IMR-90 (cell line): ENCODE measurements at places on chromosomes 4 and X. TPM values are rescaled to one million over a fixed set of nuclear protein-coding genes. Genes with fewer than 3 reads are reported as not detected.

DNA sequence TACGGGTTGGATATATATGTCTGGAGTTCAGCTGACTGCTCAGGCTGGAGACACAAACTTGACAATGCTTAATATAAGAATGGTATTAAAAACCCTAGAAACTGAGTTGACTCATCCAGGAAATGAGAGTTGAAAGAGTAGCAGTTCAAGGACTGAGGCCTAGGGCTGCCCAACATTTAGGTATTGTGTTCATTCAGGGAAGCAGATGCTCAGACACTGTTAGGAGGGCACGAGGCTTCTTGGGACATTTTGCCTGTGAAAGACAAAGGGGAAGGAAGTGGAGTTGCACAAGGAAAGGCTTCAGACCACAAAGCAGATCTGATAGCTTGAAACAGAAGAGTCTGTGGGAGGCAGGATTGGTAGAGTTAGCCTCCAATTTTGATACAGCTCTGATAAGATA lies 52.0 kb upstream of the HS3ST1 start:
- no peaks in the 10 kb centered on the region for H3K36me3 ChIP-seq
- H3K27me3 ChIP-seq: no peaks in the 10 kb centered on the region
- H3K4me3 ChIP-seq: no peak overlapping the region

DNA sequence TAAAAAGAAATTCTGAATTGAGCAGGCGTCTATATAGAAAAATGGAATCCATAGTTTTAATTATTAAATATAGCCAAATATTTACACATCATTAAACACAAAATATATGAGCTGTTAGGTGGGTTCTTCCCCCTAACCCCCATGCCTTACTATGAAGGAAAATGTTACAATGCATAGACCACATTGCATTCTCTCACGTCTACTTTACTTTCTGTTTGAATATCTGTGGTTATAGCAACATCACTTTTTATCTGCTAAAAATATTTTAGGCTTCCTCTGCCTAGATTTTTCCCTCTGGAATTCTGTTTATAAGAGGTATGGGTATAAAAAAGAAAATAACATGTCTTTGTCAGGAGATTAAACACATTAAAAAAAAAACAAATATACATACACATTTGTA lies 73.1 kb downstream of the MAML3 start:
- H3K27me3 ChIP-seq: no peaks in the 10 kb centered on the region
- DNase-seq: peak; percentile 51
- H3K27ac ChIP-seq: no peak overlapping the region
- H3K4me3 ChIP-seq: no peak overlapping the region
- H3K36me3 ChIP-seq: no peaks in the 10 kb centered on the region
- H3K4me1 ChIP-seq: peaks cover 36% of the 10 kb centered on the region

- no peak overlapping the region for H3K27ac ChIP-seq
- H3K36me3 ChIP-seq: no peaks in the 10 kb centered on the region
- peak; percentile 63 for DNase-seq
- H3K27me3 ChIP-seq: no peaks in the 10 kb centered on the region
Measured at GRCh38 chr4:54152846-54153600, 53.1 kb downstream of the GSX2 start.

DNA sequence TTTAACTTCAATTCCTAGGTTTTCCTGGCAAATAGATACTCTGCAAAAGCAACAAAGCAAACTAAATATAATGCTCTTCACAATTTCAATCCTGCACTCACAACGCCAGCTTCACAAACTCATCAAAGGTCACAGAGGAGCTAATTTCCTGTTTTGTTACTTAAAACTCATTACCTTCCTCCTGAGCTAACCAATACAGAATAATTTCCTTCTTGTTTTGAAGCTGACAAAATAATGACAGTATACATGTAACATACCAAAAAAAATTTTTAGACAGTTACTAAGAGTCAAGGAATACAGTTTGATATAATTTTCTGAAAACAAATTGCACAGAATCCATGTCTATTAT lies 17.9 kb downstream of the CNOT6L start:
- H3K4me3 ChIP-seq: no peak overlapping the region
- H3K27me3 ChIP-seq: no peaks in the 10 kb centered on the region
- peaks cover 4% of the 10 kb centered on the region; the same call in 1 of the 2 replicates for H3K4me1 ChIP-seq
- no peak for DNase-seq
- no peaks in the 10 kb centered on the region for H3K36me3 ChIP-seq
- H3K27ac ChIP-seq: no peak overlapping the region

DNA sequence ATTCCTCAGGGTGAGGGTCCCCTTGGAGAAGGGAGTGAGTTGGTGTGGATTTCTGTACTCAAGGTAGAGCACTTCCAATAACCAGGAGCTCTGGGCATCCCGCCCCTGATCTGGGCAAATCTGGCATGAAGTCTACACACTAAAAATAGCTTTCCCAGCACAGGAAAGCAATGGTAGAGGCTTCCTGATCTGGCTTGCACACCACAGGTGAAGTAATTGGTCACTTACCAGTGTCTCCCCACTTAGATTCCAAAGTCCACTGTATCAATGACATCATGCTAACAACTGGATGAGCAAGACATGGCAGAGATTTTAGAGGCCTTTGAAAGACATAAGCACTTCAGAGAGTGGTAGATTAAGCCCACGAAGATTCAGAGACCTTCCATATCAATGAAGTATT lies 17.8 kb upstream of the IDS start:
- H3K4me1 ChIP-seq: no peaks in the 10 kb centered on the region; the same call in 1 of the 2 replicates
- H3K36me3 ChIP-seq: no peaks in the 10 kb centered on the region
- no peak overlapping the region for H3K4me3 ChIP-seq
- no peak overlapping the region for H3K27ac ChIP-seq

- H3K27ac ChIP-seq: peak overlapping the region; percentile 59; the same call in 1 of the 2 replicates
- H3K27me3 ChIP-seq: no peaks in the 10 kb centered on the region
- H3K36me3 ChIP-seq: no peaks in the 10 kb centered on the region
- peaks cover 2% of the 10 kb centered on the region; the same call in 1 of the 2 replicates for H3K4me1 ChIP-seq
- no peak overlapping the region for H3K4me3 ChIP-seq
Measured at GRCh38 chr4:147318586-147318985, 162.3 kb upstream of the EDNRA start.

- peaks cover 1% of the 10 kb centered on the region; the same call in 1 of the 2 replicates for H3K4me1 ChIP-seq
- H3K4me3 ChIP-seq: no peak overlapping the region
- H3K27ac ChIP-seq: no peak overlapping the region
- H3K27me3 ChIP-seq: no peaks in the 10 kb centered on the region
- peaks cover 2% of the 10 kb centered on the region; the same call in 1 of the 2 replicates for H3K36me3 ChIP-seq
Measured at GRCh38 chr4:142307857-142308256, 538.2 kb downstream of the INPP4B start.

DNA sequence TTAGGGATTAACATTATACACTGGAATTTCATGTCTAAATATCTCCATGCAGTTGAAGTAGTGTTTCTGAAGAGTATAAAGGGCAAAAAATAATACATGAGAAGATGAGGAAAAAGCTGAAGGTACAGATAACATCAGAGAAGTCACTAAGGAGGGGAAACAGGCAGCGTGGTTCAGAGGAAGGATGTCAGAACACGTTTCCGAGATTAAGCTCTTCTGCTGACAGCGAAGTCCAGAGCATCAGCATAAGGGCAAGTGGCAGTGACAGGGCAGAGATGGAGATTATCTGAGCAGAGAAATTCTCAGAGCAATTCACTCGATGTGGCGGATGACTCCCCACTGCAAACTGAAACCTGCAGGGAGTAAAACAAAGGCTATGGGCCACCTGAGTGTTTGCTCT lies 443.2 kb upstream of the FRG1 start:
- H3K27ac ChIP-seq: no peak overlapping the region
- no peaks in the 10 kb centered on the region for H3K4me1 ChIP-seq
- DNase-seq: no peak
- H3K27me3 ChIP-seq: no peaks in the 10 kb centered on the region
- H3K4me3 ChIP-seq: no peak overlapping the region

DNA sequence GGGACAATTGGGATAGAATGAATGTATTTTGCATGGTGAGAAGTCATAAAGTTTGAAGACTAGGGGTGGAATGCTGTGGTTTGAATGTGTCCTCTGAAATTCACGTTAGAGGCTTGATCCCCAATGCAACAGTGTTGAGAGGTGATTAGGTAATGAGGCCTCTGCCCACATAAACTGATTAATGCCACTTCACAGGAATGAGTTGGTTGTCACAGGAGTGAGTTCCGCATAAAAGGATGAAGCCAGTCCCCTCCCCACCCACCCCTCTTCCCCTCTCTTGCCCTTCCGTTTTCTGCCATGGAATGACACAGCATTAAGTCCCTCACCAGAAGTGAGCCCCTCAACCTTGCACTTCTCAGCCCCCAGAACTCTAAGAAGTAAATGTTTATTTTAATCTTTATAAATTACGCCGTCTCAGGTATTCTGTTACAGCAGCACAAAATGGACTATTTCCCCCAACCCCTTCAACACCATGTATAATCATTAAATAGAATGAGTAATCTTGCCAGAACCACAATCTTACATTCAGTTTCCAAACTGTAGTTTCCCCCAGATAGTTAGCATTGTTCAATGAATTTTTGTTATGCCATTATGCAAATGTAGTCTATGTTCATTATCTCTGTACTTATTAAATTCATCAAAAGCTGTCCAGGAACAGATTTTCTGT lies 5.5 kb upstream of the MMAA start:
- no peaks in the 10 kb centered on the region for H3K4me1 ChIP-seq
- no peak for DNase-seq
- H3K27me3 ChIP-seq: 0 out of 2 replicates have a peak, but pooled peaks cover 2% of the 10 kb centered on the region
- H3K36me3 ChIP-seq: no peaks in the 10 kb centered on the region
- no peak overlapping the region for H3K27ac ChIP-seq

DNA sequence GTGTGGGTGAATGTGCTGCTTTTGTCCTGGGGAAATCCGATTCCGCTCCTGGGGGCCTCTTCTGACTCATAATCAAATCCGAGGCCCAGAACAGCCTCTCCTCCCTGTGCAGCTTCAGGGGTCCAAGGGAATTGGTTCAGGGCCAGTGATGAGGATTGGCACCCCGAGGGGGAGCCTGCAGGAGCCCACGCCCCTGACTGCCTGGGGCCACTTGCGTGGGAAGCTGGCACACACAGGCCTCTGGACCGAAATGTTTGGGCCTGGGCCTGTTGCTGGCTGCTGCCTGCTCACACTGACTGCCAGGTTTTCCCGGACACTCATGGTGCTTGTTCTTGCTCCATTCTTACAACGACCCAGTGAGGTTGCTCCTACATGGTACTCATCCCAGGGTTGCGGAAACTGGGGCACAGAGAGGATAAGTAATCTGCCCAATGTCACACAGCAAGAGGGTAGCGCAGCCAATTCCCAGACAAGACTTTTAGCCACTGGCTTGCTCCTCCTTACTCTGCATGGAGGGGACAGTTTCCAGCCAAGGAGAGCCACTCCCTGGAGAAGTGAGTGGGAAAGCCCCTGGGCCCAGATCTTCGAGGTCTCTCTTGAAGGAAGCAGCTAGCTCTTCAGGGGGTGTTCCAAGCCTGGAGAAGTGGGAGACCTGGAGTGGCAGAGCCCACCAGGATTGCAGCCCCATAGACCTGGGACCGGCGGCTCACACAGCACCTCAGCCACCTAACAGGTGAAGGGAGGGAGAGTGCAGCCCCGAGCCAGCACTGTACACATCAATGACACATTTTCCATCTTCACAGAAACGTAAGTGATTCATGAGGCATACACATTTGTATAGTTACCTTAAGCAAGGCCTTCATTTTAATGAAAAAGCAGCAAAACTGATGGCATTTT lies 20.3 kb downstream of the CFAP99 start:
- no peak for DNase-seq
- H3K4me3 ChIP-seq: no peak overlapping the region
- no peaks in the 10 kb centered on the region for H3K36me3 ChIP-seq
- H3K27ac ChIP-seq: no peak overlapping the region
- H3K27me3 ChIP-seq: peaks cover 2% of the 10 kb centered on the region; the same call in 1 of the 2 replicates

DNA sequence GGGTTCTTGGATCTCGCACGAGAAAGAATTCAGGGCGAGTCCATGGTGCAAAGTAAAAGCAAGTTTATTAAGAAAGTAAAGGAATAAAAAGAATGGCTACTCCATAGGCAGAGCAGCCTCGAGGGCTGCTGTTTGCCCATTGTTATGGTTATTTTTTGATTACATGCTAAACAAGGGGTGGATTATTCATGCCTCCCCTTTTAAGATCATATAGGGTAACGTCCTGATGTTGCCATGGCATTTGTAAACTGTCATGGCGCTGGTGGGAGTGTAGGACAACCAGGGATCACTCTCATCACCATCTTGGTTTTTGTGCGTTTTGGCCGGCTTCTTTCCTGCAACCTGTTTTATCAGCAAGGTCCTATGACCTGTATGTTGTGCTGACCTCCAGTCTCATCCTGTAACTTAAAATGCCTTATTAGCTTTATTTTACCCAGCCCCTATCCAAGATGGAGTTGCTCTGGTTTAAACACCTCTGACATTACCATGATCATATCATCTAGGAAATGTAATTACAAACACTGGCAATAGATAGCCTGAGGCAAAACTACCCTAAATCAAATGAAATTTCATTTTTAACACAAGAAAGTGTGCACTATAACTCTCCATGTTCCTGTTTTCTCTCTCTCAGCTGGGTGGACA lies 94.3 kb upstream of the ATXN3L start:
- no peaks in the 10 kb centered on the region for H3K27me3 ChIP-seq
- no peak overlapping the region for H3K27ac ChIP-seq
- no peak overlapping the region for H3K4me3 ChIP-seq
- peaks cover 2% of the 10 kb centered on the region; the same call in 1 of the 2 replicates for H3K4me1 ChIP-seq

DNA sequence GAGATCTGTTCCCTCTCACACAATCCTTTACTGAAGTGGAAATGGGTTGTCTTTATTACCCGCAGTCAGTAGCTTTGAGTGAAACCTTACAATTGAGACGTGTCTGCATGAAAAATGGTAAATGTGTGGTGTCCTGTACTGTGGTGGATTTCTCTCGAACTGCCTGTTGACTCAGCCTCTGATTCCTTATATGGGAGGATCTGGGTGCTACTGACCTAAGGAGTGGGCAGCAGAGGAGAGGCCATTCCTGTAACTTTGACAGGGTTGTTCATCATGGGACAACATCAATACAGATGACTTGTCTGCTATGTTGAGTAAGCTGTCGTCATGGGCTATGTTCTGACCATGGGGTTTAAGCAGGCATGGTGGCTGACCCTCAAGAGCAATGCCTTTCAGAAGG lies 159.6 kb upstream of the WDR1 start:
- no peak overlapping the region for H3K4me3 ChIP-seq
- H3K27ac ChIP-seq: no peak overlapping the region
- no peaks in the 10 kb centered on the region for H3K27me3 ChIP-seq
- no peak for DNase-seq
- H3K4me1 ChIP-seq: no peaks in the 10 kb centered on the region

DNA sequence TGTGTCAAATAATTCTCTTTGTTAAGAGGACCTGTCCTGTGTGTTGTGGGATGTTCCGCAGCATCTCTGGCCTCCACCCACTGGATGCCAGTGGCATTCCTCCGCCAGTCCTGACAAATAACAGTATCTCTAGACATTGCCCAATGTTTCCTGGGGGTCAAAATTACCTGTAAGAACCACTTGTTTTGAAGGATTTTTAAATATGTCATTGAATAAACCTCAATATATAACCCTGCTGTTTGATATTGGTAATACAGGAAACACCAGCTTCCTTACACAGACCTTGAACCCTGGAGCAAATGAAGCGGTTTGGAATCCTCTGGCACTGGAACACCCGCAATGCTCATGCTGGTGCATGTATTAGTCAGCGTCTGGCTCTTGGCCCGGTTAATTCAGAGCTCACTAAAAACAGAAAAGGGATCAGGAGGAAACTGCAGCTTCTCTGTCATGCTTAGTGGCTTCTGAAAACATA lies 101.3 kb downstream of the TBL1X start:
- no peaks in the 10 kb centered on the region; the same call in 1 of the 2 replicates for H3K36me3 ChIP-seq
- no peak overlapping the region for H3K4me3 ChIP-seq
- no peaks in the 10 kb centered on the region for H3K27me3 ChIP-seq
- DNase-seq: peak; percentile 91
- no peak overlapping the region for H3K27ac ChIP-seq
- H3K4me1 ChIP-seq: peaks cover 6% of the 10 kb centered on the region; the same call in 1 of the 2 replicates

Gene ADH1C
- polyA plus RNA-seq: 0.26 TPM in 1 of 2 replicates, not detected in the other

Gene USP26
- polyA plus RNA-seq: not detected in 2 replicates

Gene NEIL3
- polyA plus RNA-seq: 4.4 and 4.5 TPM in 2 replicates

Gene XPNPEP2
- polyA plus RNA-seq: 0.07 TPM in 1 of 2 replicates, not detected in the other
